ENCODE measurements at places on chromosomes 5 and 9.

DNA sequence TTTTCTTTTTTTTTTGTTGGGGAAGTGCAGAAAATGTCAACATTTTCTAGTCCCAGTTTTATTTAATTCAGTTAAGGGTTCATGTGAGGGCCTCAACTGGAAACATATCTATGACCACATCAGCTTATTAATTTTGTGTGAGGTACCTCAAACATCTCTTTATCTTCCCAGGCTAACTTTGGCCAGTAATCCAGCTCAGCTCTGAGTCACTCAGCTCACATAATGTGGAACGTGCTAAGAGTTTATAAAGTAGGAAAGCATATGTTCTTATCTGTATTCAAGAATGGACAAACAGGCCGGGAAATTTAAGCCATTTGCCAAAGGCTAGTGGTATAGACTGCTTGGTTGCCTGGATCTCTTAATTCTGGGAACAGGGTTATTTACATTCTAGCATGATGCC is 118.4 kb downstream of the INSYN2B start:
- no peak for DNase-seq

GRCh38 chr9:91840469-91840868 is 109.6 kb downstream of the ROR2 start:
- no peak for DNase-seq

DNA sequence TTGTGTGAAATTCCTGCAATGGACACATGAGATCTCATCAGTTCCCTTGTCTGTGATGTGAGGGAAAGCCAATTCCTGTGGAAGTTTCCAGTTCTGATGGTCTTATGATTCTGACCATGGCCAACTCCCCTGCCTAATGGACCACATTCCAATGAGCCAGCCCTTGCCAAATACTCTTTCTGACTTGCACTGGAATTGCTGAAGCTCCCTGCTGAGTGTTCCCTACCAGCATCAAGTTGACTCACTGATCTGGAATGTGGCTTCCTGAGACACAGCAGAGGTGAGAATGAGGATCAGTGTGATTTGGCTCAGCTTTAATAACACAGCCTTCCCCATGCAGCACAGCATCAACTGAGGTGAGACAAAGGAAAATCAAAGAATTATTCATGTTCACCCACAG is 427.8 kb downstream of the KDM4C start:
- no peak for DNase-seq

DNA sequence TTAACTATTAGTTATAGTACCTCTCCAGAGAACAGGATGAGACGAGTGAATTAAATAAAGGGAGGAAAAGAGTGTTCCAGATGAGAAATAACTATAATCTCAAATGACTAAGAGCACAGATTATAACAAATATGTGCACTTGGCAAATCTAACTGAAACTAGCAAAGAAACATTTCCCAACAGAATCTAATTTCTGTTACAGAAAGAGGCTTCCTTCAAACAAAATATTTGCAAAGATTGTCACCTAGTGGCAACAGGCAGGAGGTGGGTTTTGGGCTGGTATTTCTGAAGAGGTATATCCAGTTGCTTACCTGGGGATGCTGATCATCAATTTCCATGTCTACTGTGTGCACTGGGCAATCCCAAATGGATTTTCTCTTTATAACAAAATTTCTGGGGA is 5.6 kb upstream of the SPDL1 start:
- DNase-seq, result no peak

- DNase-seq, result no peak
These were observed 34.5 kb downstream of the SLC31A2 start for GRCh38 chr9:113185271-113185670.

DNA sequence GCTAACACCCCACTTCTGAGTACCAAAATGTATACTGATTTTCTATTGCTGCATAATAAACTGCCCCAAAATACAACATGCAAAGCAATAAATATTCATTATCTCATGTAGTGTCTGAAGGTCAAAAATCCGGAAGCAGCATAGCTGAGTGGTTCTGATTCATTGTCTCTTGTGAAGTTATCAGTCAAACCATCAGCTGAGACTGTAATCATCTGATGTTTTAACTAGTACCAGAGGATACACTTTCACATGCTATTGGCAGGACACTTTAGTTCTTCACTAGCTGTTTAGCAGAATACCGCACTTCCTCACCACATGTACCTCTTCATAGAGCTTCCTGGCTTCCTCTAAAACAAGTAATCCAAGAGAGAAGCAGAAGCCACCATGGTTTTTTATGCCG is 12.7 kb upstream of the TMEM161B start:
- DNase-seq, result no peak

DNA sequence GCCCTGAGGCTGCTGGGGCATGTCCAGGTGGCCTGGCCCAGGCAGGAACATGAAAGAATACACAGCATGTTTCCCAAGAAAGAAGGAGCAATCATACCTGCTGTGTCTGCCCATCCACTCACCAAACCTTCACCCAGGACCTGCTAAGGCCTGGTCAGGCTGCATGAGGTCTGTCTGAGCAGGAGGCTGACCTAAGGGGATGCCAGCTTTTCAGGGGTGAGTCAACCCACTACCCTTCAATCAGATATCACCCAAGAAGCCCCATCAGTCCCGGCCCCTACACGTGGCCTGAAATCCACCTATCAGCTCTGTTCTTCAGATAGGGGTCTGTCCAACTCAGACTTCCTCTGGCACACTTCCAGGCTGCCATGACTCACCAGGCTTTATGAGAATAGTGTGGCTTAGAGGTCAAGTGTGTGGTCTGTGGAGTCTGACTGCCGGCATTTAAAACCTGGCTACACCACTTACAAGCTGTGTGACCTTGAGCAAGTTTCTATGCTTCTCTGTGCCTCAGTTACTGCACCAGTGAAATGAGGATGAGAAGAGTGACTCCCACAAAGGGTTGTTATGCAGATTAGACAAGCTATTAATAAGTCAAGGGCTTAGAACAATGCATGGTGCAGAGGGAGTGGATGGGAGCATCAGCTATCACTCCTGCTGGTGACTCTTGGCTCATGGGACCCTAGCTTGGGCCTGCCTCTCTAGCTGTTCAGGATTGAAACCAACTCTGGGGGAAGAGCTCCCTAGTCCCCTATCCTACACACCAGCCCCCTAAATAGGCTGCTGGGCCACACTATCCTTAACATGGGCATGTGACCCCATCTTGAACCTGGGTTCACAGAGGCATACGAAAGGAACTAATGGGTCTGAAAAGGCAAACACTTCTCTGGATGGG is 130.3 kb downstream of the PAX5 start:
- DNase-seq, result peak; percentile 2

DNA sequence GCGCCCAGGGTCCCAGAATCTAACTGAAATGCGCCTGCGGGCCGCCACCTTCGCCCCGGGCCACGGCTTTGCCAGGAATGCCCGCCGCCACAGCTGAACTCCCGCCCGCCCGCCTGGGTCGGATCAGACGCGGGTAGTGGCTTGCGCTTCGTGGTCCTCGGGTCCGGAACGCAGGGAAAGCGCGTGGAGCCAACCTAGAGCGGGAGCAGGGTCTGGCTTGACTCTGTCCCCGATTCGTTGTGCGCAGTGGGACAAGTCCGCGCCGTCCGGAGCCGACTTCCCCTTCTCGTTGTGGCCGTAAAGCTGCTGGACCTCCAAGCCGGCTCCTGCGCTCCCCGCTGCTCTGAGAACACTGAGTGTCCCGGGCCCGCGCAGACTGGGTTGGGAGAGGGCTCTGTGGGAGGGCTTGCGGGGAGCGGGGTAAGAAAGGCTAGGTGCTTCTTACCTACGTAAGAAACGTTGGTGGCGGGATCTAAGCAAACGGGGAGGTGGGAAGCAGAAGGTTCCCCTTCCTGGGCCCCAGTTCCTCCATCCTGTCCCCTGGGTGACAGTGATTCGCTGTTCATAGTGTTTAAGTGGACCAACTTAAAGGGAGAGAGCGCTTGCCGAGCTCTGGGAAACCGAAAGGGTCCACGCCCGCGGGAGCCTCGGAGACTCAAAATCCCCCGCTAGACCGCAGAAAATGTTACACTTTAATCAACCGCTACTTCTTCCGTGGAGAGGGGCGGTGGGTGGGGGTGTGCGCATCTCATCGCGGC is 4.4 kb upstream of the FOXE1 start:
- peak; percentile 21 for DNase-seq

GRCh38 chr5:124702525-124702924 is 43.9 kb downstream of the ZNF608 start:
- DNase-seq, result no peak

DNA sequence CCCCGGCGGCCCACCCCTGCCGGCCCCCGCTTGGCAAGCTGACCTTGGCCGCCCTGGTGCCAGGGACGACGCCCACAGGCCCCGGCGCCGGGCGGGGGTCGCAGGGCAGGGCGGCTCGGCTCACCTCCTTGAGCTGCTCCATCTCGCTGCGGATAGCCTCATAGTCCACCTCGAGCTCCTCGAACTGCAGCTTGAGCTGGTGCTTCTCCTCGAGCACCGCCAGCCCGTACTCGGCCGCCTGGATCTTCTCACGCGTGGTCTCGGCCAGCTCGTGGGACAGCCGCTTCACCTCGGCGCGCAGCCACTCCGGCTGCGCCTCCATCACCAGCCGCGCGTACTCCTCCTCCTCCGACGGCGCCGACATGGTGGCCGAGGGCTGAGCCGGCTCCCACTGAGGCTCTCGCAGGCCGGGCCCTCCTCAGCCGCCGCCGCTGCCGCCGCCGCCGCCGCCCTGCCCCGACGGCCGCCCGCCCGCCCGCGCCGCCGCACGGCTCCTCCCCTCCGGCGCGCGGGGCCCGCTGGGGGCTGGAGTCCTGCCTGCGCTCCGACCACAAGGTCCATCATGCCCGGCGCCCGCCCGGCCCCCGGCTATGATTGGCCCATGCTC is at the start of gene BICD2:
TSS of gene BICD2 (minus strand) at position 453 of the 607 bp plus-strand sequence. CDS start at position 364, 89 bp downstream.
- no peak for DNase-seq

DNA sequence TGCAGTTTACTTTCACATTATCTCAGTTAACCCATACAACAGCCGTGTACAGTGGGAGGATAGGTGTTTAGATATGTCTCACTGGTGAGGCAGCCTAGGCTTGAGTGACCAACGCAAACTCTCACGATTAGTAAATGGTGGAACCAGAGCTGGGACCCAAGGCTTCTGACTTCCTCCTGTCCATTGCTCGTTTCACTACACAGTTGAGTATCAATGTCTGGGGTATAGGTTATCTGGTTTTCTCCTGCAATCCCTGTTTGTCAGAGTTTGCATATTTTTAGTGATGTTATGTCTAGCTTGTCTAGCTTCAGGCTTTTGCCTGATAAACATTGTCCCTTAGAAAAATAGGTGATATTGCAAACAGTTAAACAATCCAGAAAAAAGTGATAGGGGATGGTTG is 62.6 kb downstream of the NUP214 start:
- no peak for DNase-seq

DNA sequence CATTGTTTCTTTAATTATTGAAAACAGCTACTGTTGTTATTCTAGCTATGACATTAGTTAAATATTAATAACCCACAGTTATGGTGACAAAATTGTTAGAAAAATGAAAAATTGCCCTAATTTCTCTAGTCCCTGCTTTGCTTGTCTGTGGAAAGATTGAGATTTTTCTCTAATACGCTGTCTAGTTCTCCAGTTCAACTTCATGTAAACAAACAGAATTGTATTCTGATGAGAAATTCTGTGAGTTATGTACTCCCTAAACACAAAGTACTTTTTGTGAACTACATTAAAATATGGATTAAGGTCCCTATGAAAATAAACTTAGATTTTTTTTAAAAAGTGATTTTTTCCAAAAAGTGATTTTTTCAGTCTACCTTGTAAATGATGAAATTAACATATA is 8.7 kb downstream of the SLF1 start:
- DNase-seq, result no peak

GRCh38 chr5:180339583-180340183 is 13.5 kb downstream of the GFPT2 start:
- DNase-seq, result no peak

- no peak for DNase-seq
These were observed 45.0 kb downstream of the IRF1 start for GRCh38 chr5:132445640-132445923.
